CD4-positive, alpha-beta T cell (primary cell): ENCODE measurements at places on chromosomes 2 and 18.

GRCh38 chr2:172535119-172535518 is 20.8 kb upstream of the PDK1 start:
- DNase-seq: no peak

DNA sequence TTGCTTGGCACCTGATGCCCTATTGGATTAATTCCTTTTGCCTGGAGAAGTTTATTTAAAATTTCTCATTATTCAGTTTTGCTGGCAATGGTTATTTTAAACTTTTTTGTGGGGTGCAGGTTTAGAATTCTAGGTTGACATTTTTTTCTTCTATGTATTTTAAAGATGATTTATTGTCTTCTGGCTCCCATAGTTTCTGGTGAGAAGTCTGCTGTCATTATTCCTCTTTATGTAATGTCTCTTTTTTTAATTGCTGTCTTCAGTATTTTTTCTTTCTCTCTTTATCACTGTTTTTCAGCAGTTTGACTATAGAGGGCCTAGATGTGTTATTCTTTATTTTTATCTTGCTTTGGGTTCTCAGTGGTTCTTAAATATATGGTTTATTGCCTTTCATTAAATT is 182.2 kb upstream of the STON1 start:
- no peak for DNase-seq

DNA sequence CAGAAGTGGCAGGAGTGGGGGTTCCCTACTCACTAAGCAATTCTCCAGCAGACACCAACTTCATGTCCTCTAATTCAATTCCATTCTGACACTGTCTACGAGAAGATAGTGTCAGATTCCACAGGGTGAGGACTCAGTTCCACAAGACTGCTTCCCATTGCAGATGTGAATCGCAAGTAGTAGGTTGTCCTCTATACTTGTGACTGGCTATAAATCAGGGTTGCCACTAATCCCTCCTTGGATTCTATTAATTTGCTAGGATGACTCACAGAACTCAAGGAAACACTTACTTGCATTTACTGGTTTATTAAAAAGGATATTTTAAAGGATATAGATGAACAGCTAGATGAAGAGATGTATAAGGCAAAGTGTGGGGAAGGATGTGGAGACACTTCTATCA is 184.1 kb upstream of the ACVR2A start:
- no peak for DNase-seq

GRCh38 chr18:58766164-58766563 is 94.9 kb downstream of the MALT1 start:
- no peak for DNase-seq
